ENCODE measurements at places on chromosomes 7 and 10. TPM values are rescaled to one million over a fixed set of nuclear protein-coding genes. Genes with fewer than 3 reads are reported as not detected.

IRF5 gene
- total RNA-seq = 4.2 TPM

GRCh38 chr10:103153302-103154197 is 39.5 kb downstream of the NT5C2 start:
- DNase-seq = peak; percentile 72

GRCh38 chr10:8767591-8767990 is 713.1 kb downstream of the GATA3 start:
- DNase-seq = no peak

GRCh38 chr7:81627536-81628287 is 142.1 kb downstream of the HGF start:
- no peak for DNase-seq

- DNase-seq = peak; percentile 26
Measured at GRCh38 chr7:46320956-46321355, 399.9 kb upstream of the IGFBP3 start.

DNA sequence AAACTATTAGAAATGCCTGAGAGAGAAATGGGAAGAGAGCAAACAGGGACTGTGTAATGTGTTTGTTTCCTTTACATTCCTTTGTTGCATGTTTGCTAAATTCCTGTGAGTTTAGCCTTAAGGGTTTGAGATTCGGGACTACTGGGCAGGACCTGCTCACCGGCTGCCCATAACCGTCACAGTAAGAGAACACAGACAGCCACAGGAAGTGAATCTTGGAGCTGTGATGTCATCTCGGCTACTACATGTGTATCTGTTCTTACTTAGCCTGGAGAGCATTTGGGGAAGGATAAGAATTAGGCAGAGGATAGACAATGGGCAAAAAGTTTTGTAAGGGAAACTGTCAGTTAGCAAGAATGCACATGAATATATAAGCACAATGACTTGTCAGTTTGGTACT is 485.1 kb upstream of the KLF6 start:
- peak; percentile 70 for DNase-seq

COL1A2 gene
- 8,355 TPM for total RNA-seq

CALML5 gene
- 133 TPM for total RNA-seq

- no peak for DNase-seq
Measured at GRCh38 chr7:28418311-28418710, 6.0 kb downstream of the CREB5 start.

DNA sequence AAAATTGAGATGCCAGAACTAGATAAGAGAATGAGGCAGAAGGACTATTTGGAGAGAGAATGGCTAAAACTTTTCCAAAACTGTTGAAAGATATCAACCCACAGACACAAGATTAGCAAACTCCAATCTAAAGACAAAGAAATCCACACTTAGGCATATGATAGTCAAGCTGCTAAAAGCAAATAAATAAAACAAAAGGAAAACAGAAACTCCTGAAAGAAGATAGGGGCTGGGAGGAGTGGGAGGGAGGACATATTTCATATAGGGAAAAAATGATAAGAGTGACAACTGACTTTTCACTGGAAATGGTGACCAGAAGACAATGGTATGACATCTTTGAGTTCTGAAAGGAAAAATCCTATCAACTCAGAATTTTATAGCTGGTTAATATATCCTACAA is 105.4 kb upstream of the ADO start:
- no peak for DNase-seq
